ENCODE measurements at places on chromosomes 2 and 18.

DNA sequence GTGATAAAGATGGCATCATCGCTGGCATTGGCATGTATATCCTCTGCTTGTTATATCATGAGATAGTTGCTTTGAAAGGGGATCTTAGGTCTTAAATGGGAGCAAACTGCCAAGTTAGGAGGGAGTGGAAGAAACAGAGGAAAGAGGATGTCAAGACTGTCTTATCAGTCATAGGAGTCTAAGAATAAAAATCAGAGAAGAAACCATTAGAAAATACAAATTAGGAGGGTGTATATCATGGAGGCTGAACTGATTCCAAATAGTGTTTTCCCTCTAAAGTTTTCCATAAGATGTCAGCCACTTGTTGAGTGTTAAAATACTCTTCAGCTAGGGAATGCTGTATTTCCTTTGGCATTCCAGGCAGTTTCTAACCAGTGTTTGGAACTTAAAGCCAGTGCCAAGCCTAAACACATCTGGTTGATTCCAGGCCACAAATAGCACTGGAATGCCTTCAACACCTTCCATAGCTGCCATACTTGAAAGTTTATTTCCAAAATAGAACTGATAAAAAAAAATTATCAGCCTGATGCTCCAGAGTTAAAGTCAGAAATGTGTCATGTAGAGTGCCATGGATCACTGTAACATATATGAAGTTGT is 129.4 kb downstream of the ZEB2 start:
- DNase-seq: no peak

- no peak for DNase-seq
These were observed 33.8 kb upstream of the GALNT5 start for GRCh38 chr2:157223624-157224205.

DNA sequence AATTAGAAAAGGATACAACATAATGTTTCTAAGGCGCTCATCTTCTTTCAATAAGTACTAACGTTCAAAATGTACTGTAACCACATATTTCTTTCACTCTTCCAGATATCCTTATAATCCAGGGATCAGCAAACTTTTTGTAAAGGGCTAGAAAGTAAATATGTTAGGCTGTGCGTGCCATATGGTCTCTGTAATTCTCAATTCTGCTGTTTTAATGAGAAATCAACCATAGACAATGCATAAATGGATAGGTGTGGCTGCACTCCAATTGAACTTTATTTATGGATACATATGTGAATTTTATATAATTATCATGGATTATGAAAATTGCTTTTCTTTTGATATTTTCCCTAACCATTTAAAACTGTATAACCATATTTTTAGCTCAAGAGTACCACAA is 459.4 kb downstream of the EPHA4 start:
- no peak for DNase-seq

GRCh38 chr2:143529118-143529720 is 400.0 kb downstream of the ARHGAP15 start:
- no peak for DNase-seq

GRCh38 chr2:23138701-23139100 is 246.3 kb upstream of the KLHL29 start:
- DNase-seq: no peak

GRCh38 chr2:236639461-236640235 is 70.0 kb downstream of the ACKR3 start:
- DNase-seq: no peak

GRCh38 chr2:188512456-188512855 is 220.8 kb downstream of the GULP1 start:
- peak; percentile 20 for DNase-seq

- no peak for DNase-seq
These were observed 154.3 kb downstream of the LCLAT1 start for GRCh38 chr2:30601375-30601774.

DNA sequence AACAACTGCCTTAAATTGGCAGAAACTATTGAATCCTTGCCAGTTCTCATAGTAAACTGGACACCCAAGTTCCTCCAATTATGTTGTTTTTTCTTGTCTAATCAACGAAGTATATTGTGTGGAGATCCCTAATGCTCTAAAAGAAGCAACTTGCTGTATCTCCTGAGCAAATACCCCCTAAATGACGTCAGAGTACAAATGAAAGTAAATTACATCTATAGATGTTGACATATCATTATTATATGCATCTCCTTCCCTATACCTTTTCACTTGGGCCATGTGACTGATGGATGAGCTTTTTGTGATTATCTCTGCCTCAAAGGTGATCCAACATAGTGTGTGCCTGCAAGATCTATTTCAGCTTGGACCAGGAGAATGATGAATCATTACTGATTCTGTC is 159.4 kb downstream of the CCDC148 start:
- DNase-seq: no peak

DNA sequence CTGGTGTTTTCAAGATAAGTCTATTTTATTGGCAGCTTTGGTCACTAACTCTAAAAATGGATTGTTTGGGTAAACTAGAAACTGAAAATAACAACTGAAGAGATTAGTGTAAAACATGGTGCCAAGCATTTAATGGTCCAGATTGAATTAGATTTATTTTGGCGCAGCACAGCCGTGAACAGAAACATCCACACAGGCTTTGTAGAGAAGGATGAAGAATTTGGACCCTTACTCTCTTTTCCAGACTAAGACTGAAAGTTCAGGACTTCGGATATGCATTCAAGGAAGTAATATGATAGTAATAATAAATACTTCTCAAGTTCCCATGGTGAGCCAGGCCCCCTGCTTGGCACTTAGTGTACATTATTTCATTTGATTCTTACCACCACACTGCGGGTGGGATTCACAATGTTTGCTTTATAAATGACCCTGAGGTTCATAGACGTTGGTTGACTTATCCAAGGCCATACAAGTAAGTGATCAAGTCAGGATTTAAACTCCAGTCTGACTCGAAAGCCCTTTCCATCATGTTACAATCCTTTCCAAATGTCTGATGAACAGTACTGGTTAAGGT is 54.2 kb upstream of the ITGB6 start:
- DNase-seq: no peak

Data from NCI-H1092 (cell line).